ENCODE measurements at places on chromosomes 4 and X.

GRCh38 chr4:40763228-40763716 lies 13.5 kb downstream of the NSUN7 start:
- no peak for DNase-seq

GRCh38 chr4:105555409-105555808 lies 3.0 kb downstream of the ARHGEF38 start:
- DNase-seq, result no peak

DNA sequence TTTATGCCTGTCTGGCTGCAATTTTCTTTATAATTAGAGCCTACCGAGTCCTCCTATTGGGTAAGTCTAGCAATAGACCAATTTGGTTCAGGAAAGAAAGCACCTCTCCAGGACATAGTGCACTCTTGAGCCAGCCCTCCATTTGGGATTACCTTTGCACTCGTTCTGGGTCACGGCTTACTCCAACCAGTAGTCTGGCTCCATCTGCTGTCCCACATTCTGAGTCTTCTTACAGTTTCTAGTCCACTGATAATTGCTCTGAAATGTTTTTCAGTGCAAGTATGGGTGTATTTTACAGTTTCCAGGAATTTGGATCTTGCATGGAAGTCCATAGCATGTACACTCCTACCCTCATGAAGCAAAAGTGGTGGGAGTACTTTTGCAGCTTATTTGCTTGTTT lies 34.8 kb upstream of the USP51 start:
- no peak for DNase-seq

DNA sequence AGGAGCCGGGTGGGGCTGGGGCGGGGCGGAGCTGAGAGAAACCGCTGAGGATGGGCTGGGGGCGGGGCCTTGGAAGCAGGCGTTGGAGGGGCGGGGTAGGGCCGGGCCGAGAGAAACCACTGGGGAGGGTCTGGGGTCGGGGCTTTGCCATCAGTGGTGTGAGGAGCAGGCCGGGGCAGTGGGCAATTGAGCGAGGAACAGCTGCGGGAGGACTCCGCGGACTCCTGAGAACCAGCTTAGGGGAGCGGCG lies 1.3 kb upstream of the EOLA2 start:
- DNase-seq, result no peak

- no peak for DNase-seq
Observed at GRCh38 chr4:60400593-60400992, 799.5 kb upstream of the ADGRL3 start.

DNA sequence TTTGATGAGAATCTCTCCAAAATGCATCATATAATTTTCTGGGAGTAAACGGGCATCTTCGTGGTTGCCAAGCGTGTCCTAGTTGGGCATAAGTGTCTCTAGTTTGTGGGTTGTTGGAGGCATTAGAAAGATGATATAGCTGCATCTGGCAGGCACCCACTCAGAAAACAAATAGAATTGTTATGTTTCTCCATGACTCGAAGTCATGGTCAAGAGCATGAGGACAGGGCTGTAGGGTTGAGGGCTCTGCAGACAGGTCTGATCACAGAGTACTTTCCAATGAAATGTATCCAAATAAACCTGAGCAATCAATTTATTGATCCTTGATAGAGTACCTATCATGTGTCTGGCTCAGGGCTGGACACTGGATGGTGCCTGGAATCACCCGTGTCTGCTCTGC lies 82.7 kb downstream of the SORCS2 start:
- no peak for DNase-seq

DNA sequence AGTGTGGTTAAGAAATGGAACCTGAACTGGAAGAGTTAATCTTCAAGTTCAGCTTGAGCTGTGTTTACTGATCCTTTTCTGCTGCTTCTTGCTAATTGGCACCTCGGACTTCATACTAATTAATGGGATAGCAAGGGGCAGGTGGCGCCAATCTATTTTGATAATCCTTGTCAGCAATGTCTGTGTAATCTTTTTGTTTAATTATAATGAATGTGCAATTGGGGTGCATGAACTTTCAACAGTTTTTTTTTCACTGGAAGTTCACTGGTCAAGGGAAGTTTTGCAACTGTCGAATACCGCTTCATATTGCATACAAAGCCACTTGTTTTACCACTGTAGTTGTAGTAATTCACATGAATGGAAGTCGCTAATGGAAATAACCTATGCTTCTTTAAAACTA lies 261.0 kb downstream of the BMPR1B start:
- no peak for DNase-seq

GRCh38 chr4:145681956-145682355 lies 2.0 kb downstream of the C4orf51 start:
- no peak for DNase-seq

DNA sequence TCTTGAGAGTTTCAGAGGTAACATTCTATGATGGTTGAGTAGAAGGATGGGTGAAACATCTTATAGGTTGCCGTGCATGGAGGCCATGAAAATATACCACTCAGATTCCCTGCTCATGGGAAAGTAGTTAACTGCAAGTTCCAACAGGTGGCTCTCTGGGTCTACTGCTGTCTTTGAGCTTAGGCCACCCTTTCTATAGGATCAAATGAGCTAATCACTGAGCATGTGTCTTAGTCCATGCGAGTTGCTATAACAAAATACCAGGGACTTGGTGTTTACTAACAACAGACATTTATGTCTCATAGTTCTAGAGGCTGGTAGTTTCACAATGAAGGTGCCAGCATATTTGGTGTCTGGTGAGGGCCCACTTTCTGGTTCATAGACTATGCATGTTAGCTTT lies 144.8 kb upstream of the UNC5C start:
- DNase-seq, result no peak

DNA sequence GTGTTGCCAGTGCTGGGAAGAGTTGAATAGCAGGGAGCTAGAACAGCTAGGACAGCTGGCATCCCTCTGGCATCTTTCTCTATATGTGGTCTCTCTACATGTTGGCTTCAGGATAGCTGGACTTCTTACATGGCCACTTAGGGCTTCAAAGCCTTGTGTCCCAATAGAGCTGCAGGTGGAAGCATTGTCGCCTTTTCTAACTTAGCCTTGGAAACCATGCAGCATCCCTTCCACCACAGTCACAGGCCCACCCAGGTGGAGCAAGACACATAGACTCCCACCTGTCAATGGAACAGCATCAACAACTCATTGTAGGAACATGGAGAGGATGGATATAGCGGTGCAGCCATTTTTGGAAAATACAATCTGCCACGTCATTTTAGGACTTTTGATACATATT lies 149.0 kb downstream of the AASDH start:
- DNase-seq, result no peak
